ENCODE measurements at places on chromosomes 12 and 14. TPM values are rescaled to one million over a fixed set of nuclear protein-coding genes. Genes with fewer than 3 reads are reported as not detected.

The APAF1 gene
- total RNA-seq, result 37.8 TPM

DNA sequence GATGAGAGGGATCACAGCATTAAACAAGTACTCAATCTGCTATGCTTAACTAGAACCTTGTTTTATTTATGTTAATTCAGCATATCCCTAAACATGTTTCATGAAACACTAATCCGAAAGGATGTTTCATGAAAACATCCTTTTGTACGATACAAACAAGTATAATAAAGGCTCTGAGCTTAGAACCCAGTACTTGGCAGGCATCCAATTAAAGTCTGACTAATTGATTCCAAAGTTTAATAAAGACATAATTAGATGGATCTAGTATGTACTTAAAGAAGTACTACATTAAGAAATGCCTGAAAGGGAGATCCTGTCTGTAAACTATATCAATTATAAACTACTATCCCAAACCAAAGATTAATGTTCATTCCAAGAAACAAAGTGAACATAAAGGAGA lies 51.8 kb downstream of the SCAF11 start:
- DNase-seq, result no peak

GRCh38 chr14:44339231-44339630 lies 167.9 kb downstream of the FSCB start:
- DNase-seq, result no peak

- DNase-seq, result peak; percentile 24
Measured at GRCh38 chr12:55019784-55020183, at the start of gene NEUROD4. TSS of gene NEUROD4 (plus strand) at chr12:55019974. CDS start at chr12:55026440, 6,466 bp downstream.

The KCNMB4 gene
- 0.80 TPM for total RNA-seq

The TMEM119 gene
- total RNA-seq, result not detected

DNA sequence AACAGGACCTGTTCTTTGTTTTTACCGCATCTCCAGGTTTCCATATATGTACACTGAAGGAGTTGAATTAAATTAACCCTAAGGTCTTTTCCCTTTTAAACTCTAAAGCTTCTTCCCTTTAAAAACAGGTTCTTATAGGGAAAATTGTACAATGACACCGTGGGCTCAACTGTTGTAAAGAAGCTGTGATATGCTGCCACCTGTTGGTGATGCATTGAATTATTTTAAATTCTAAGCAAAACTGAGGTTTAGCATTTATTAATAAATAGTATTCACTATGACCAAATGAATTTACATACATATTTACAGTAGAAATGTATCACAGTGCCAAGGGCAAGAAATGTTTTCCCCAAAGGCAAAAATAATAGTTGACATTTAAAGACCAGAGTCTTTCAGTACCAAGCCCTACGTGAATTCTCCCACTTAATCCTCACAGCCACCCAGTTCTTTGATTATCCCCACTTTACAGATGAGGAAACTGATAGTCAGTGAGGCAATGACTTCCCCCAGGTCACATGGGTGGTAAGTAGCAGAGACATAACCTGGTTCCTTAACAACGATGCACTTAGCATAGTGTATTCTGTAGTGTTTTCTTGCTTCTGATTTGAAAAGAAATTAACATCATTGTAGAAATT lies 35.7 kb upstream of the TMEM263 start:
- peak; percentile 64 for DNase-seq

- DNase-seq, result no peak
Measured at GRCh38 chr12:6324936-6325750, 14.7 kb downstream of the PLEKHG6 start.

GRCh38 chr12:90029317-90029716 lies 320.7 kb upstream of the ATP2B1 start:
- DNase-seq, result no peak

GRCh38 chr12:118984161-118984943 lies 3.0 kb downstream of the SRRM4 start:
- no peak for DNase-seq

GRCh38 chr12:49951411-49952240 lies 1.1 kb downstream of the AQP2 start:
- no peak for DNase-seq

DNA sequence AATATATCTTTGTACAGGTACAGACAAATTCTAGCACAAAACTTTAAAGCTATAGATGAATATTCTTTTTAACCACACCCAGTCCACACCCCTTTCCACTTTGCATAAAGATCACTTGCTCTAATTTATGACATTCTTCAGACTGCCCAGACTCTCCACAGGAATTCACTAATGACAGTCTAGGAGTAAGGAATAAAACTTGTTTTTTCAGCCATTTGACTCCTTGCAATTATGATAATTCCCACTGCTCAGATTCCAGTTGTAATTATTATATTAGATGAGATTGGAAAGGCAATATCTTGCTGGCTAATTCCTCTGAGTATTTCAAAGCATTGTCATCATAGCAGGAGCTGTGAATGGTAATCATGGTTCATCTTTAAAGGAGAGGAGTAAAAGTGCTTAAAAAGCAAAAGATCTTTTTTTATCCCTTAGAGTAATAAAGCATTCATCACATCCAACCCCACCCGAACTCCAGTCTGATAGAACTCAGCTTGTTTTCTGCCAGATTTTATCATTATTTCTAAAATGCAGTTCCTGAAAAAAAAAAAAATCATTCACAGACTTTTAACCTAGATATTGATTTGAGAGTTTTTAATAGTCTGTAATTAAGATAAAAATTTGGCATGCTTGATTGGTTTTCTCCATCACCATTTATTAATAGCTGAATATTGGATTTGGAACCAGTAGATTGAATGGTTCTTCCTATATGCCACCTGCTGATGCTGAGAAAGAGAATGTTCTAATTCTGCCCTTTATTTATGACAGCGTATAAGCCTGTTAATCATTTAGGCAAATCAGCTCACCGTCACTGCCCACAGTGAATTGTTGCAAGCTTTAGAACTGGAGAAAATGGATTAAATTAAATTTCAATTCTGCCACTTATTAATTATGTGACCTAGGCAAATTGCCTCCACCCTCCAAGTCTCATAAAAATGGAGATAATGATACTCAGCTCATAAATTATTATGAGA lies 93.9 kb upstream of the RASSF8 start:
- no peak for DNase-seq

DNA sequence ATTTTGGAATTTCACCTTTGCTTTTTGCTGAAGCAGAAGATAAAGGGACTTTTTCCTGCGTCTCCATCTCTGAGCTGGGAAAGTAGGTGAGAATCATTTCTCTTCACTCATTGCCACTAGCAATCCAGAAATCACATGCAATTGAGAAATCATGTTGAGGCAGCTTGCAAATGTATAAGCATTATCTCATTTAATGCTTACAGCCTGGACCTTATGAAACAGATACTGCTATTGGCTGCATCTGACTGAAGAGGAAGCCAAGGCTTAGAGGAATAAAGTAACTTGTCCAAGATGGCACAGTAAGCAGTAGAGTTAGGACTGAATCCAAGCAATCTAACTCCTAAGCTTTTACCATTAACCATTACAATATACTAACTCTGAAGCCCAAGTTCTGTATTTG lies 122.4 kb downstream of the FIGNL2 start:
- DNase-seq, result no peak

DNA sequence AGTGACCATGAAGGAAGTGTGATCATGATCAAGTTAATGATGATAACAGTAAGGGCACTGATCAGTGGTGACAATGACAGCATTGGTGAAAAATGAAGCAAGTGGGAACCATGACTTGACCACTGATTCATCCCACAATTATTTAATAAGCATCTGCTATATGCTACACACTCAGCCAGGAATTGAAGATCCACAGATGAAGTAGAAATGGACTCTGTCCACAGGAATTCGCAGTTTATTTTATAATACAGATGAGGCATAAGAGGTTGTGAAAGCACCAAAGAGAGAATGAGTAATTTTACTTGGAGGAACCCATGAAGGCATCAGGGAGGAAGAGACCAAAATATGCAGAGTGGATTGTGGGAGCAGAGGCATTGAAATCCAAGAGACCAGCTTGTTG lies 33.8 kb upstream of the SMUG1 start:
- no peak for DNase-seq

DNA sequence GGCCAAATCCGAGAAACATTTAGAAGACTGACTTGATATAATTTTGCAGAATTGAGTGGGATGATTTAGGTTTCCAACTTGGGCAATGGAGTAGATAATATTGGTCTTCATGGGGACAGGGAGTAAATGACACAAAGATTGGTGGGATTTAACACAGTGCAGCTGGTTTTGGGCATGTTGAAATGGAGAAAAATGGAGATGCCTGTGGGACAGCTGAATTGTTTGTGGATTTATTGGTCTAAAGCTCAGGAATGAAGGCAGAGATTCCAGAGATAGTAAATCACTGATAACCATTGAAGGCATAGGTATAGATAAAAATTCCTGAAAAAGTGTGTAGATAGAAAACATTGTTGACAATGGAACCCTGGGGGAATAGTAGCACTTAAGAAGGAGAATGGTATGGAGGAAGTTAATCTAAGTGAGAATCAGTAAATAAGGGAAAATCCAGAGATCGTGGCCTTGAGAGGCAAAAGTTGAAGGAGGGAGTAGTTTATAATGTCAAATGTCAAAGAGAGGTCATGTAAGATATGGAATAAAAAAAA lies 120.9 kb upstream of the ATP2B1 start:
- no peak for DNase-seq

All from B cell (primary cell).